ENCODE measurements at places on chromosomes 3 and 15.

DNA sequence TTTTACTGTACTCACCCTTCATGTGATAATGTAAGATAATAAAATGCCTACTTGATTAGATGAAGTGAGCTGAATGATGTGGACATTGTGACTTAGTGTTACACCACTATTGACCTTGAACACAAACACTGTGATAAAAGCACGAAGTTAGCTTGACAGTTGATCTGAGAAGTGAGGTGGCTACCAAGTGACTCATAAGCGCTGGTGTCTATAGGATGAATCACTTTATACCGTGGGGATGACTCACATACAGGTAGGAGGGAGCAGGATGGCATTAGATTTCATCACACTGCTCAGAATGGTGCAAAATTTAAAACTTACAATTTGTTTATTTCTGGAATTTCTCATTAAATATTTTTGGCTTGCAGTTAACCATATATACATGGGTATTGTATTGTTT is 174.7 kb upstream of the CNTN3 start:
- no peak for DNase-seq

DNA sequence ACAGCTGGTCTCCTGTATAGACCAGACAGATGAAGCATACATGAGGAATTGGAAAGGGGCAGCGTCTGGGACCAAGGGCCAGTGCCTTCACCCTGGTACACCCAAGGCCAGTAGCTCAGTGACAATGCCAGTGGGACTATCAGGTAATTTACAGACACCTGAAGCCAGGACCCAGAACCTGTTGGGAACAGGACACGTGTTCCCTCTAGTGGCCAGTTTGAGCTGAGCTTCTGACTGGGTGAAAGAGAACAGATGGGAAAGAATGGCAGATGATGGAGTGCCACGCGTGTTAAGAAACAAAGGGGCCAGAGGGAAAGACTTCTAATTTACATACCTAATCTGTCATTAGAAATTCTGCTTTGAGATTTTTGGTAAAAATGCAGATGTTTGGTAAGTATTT is 5.1 kb upstream of the SLC25A38 start:
- DNase-seq = no peak

DNA sequence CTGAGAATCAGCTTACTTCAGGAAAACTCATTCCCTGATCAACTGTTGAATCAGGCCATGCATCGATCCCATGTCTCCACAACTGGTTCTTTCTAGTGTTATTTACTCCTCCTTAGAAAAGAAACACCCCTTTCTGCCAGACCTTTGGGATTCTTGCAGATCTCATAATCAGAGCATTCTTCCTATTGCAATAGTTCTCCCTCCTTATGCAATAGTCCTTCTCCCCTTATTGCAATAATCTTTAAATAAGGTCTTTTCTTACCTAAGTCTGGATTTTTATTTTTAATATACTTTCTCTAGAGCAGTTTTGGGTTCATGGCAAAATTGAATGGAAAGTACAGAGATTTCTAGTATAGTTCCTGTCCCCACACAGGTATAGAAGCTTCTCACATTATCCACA is 141.9 kb upstream of the SGO1 start:
- DNase-seq = no peak

GRCh38 chr3:133515127-133515526 is 58.4 kb upstream of the CDV3 start:
- no peak for DNase-seq

- DNase-seq = no peak
Observed at GRCh38 chr3:106097817-106098435, 229.1 kb upstream of the CBLB start.

GRCh38 chr3:18035641-18036449 is 293.4 kb upstream of the TBC1D5 start:
- no peak for DNase-seq

DNA sequence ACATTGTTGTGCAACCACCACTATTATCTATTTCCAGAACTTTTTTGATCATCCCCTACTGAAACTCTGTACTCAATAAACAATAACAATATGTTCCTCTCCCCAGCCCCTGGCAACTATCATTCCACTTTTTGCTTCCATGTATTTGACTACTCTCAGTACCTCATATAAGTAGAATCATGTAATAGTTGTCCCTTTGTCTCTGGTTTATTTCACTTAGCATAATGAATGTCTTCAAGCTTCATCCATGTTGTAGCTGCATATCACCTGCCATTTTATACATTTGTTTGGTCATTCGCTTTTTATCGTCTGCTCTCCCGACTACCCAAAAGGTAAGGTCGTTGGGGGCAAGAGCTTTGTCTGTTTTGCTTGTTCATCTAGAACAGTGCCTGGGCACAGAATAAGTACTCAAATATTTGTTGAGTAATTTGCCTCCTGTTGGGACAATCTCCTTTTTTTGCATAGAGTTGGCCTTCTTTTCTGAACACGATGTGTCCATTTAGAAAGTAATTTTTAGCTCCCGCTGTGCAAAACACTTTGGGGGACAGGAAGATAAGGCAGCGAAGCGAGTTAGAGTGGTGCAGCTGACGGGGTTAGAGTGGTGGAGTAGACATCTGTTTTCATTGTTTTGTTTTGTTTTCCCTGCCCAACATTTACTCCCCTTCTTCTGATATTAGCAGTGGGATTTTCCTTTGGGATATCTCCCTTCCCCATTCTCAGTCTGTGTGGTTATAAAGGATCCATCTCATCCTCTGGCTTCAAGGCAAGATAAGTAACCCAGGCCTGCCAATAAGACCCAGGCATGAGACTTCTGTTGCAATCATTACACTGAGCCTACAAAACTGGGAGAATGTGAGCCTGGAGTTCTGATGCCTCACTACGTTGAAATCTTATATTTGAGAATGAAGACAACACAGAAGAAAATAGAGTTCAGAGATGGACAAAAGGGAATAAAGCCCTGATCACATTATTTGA is 83.4 kb upstream of the RNU6-1 start:
- no peak for DNase-seq

DNA sequence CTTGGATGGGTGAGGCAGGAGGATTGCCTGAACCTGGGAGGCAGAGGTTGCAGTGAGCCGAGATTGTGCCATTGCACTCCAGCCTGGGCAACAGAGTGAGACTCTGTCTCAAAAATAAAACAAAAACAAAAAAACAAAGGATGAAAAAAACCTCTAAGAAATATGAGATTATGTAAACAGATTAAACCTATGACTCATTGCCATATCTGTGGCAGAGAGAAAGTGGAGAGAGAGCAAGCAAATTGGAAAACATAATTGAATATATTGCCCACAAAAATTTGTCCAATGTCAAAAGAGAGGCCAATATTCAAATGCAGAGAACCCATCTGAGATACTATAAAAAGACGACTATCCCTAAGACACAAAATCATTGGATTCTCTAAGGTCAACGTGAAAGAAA is 1106.0 kb downstream of the OTOL1 start:
- no peak for DNase-seq

GRCh38 chr15:88646088-88646405 is 7.2 kb downstream of the ISG20 start:
- no peak for DNase-seq

DNA sequence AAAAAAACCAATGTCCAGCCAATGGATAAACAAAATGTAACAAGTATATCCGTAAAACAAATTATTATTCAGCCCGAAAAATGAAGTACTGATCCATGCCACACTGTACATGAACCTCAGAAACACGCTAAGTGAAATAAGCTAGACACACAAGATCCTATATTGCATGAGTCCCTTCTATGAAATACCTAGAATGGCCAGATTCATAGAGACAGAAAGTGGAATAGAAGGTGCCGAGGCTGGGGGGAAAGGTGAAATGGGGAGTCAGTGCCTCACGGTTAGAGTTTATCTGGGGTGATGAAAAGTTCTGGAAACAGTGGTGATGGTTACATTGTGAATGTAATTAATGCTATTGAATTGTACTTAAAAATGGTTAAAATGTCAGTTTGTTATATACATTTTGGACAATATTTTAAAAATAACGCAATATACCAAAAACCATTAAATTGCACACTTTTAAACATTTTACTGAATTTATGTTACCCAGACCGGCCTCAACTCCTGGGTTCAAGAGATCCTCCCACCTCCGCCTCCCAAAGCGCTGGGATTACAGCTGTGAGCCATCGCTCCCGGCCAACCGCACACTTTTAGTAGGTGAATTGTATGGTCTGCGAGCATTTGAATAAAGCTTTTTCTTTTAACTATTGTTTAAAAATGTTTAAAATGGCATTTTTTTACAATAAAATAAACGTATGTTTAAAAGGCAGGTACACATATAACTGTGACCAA is 2.1 kb downstream of the RNF168 start:
- no peak for DNase-seq

GRCh38 chr3:126399351-126399735 is 4.6 kb downstream of the CFAP100 start:
- DNase-seq = no peak

DNA sequence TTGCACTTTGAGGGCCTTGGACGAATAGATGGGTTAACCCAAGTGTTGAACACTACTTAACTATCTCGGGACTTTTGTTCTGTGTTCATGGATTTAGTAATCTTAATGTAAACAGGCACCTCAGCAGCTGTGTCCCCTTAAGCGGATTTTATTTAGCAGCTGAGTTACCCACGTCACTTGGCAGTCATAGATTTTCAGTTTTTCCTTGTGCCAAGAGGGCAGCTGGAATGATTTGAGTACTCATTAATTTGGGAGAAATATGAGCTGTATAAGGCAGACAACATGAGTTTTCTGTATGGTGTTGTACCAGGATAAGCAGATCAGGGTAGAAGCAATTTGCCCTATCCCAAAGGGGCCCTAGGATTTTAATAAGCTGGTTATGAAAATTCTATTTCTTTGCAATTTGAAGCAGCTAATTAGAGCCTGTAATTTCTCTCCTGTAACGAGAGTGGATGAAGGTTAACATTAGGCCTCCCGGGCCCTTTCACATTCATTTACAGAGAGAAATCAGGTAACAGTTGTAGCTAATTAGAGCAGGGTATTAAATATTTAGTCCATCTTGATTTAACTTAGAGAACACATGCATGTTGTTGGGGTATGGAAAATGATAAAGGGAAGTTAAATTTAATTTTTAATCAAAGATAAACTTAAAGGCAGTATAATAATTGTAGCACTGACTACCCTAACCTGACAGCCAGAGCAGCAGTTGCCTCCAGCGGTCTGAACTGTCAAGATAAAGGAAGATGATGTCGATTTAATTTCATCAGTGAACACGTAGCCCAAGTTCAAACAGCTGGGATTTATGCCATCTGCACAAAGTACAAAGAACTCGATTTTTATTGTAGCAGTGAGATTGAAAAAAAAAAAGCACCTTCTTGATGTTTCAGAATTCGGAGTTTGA is 194.5 kb downstream of the LRTM1 start:
- DNase-seq = no peak

DNA sequence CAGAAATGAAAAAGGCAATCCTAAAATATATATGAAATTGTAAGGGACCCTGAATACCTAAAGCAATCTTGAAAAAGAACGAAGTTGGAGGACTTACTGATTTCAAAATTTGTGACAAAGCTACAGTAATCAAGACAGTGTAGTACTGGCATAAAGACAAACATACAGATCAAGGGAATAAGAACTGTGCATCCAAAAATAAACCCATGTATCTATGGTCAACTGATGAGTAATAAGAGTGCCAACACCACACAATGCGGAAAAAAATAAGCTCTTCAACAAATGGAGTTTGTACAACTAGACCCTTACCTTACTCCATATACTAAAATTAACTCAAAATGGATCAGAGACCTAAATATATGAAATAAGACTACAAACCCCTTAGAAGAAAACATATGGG is 29.6 kb downstream of the GSK3B start:
- no peak for DNase-seq

GRCh38 chr15:70152070-70152480 is 54.4 kb upstream of the TLE3 start:
- DNase-seq = no peak

DNA sequence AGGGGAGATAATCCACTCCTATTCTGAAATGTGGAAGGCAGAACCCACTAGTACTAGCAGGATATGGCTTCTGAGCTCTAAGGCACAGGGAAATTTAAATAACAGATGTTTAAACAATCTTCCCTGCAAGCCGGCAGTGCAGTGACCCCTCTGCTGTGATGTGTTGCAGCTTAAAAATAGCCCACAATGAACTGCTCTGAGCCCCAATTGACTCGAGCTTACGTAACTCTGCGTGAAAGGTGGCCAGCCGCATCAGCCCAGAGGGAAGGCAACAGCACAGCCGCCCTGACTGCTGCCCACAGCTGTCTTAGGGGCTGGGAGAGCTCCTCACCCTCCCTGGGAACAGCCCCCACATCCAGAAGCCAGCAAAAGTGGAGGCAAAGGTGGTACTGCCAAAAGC is 12.5 kb upstream of the CAMKV start:
- DNase-seq = no peak

GRCh38 chr15:49185473-49185872 is 15.4 kb downstream of the GALK2 start:
- no peak for DNase-seq

DNA sequence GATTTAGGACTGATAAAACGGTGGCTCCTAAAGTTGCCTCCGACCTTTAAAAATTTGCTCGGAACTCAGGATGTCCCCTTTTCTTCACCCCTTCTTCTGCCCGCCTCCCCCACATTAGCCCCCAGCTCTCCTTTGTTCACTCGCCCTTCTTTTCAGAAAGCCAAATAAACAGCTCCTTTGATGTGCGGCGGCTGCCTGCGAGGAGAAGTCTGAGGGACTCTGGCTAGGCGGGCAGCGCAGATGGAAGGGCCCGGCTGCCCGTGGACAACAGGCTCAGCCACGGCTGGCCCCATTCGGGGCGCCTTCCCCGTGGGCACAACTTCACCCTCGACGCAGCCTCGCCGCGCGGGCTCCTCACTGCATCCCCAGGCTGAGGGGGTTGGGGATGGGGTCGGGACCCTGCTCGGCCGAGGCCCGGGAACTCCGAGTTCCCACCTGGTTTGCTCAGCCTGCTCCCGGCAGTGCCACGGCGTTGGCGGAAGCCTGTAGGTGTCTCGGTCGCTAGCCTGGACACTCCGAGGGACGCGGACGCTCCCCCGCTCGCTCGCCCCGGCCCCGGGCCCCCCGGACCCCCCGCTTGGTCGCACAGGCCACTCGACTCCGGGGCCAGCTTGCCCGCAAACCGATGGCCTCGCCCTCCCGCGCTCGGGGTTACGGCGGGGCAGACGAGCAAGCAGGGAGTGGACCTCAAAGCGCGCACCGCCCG is 897 bp upstream of the TLE3 start:
- DNase-seq = no peak

GRCh38 chr3:177647876-177648275 is 450.6 kb upstream of the TBL1XR1 start:
- no peak for DNase-seq
